ENCODE measurements at places on chromosomes 16 and 17. TPM values are rescaled to one million over a fixed set of nuclear protein-coding genes. Genes with fewer than 3 reads are reported as not detected.

GRCh38 chr17:64443086-64443760, 5.7 kb upstream of the MILR1 start:
- H3K27ac ChIP-seq, result no peak overlapping the region
- no peaks in the 10 kb centered on the region for H3K27me3 ChIP-seq
- no peak for DNase-seq

DNA sequence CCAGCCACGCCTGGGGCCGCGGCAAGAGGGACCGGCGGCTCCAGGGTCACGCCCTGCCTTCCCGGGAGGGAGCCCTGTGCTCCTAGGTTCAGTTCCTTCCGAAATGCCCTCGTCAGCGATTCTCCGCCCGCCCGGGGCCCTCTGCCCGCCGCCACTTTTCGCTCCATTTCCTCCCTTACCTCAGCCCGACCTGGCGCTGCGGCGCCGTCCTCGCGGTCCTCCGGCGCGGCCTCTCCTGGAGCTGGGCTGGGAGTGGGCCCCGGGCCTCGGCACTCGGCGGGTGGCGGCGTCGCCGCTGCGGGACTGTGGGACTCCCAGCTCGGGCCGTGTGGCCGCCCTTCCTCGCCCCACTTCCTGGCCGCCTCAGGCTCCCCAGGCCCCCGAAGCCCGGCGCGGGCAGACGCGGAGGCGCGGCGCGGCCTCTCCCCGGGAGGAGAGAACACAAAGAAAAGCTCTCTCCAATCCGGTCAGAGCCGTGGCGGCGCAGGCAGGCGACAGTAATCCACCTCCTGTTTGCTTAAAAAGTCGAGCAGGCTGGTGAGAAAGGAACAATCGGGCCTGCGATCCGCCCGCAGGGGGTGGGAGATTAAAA, 1.6 kb downstream of the BAHCC1 start:
- no peak for DNase-seq
- peaks cover 27% of the 10 kb centered on the region for H3K4me1 ChIP-seq
- no peaks in the 10 kb centered on the region for H3K27me3 ChIP-seq
- H3K27ac ChIP-seq, result peak overlapping the region; percentile 94
- no peaks in the 10 kb centered on the region for H3K36me3 ChIP-seq
- peak overlapping the region; percentile 81 for H3K4me3 ChIP-seq

DNA sequence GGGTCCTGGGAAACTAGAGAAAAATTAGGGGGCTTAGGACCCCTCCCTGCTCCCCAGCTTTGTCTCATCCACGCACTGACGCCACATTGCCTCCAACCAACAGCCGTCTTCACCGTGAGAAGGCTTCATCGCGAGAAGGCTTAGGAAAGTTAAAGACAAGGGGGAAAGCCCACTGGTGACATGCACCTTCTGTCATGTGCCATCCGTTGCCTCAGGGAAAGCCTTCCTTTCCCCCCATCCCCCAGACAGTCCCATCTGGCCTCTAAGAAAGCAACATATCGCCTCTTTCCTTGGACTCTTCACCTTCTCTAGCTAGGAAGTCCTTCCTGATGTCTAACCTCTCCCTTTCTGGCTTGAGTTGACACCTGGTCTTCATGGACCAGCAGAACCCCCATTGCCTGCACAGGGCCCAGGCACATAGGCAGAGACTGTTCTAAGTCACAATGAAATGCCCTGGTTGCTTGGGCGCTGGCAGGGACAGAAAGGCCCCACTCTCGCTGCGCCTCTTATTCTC, 2.1 kb downstream of the FOXN1 start:
- no peak overlapping the region for H3K4me3 ChIP-seq
- H3K27ac ChIP-seq, result no peak overlapping the region
- no peaks in the 10 kb centered on the region for H3K36me3 ChIP-seq
- H3K4me1 ChIP-seq, result no peaks in the 10 kb centered on the region
- DNase-seq, result no peak

ASB16 gene
- total RNA-seq, result not detected
